Activated CD4-positive, alpha-beta T cell treated with anti-CD3 and anti-CD28 coated beads, Interleukin-2, amount 10 ng/mL, durations not matched to agents 24 days and 14 days (primary cell): ENCODE measurements at places on chromosomes 3 and 15. TPM values are rescaled to one million over a fixed set of nuclear protein-coding genes. Genes with fewer than 3 reads are reported as not detected.

The FBXL22 gene
- total RNA-seq: 0.80 and 1.3 TPM in 2 replicates

The OR5K2 gene
- total RNA-seq: not detected in 2 replicates

GRCh38 chr3:111763001-111763471 lies 96.0 kb upstream of the PHLDB2 start:
- H3K4me1 ChIP-seq: peaks cover 2% of the 10 kb centered on the region
- no peak overlapping the region for H3K27ac ChIP-seq
- H3K27me3 ChIP-seq: no peaks in the 10 kb centered on the region
- no peak overlapping the region for H3K4me3 ChIP-seq
- no peak for DNase-seq

GRCh38 chr3:188760408-188760807 lies 411.4 kb upstream of the TPRG1 start:
- H3K27me3 ChIP-seq: no peaks in the 10 kb centered on the region
- peaks cover 5% of the 10 kb centered on the region for H3K36me3 ChIP-seq
- no peak for DNase-seq
- no peaks in the 10 kb centered on the region for H3K4me1 ChIP-seq

DNA sequence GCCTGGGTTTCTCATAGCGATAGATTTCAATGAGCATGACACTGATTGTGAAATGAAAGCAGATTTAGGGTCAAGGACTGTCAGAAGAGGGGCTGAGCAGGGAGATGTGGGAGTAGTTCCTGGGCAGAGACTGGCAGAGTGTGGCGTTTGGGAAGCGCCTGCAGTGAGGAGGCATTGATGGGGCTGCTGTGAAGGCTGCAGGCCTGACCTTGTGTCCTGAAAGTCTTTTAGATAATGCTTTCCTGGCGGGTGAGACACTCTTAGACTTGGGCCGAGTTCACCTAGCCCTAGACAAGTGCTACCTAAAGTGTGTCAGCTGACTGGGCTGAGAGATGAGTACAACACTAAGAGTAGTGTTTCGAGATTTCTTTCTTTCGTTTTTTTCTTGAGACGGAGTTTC lies 20.7 kb downstream of the USP13 start:
- peaks cover 3% of the 10 kb centered on the region for H3K4me1 ChIP-seq
- no peaks in the 10 kb centered on the region for H3K36me3 ChIP-seq
- DNase-seq: no peak
- no peak overlapping the region for H3K4me3 ChIP-seq

- no peaks in the 10 kb centered on the region for H3K36me3 ChIP-seq
- H3K27me3 ChIP-seq: no peaks in the 10 kb centered on the region
- H3K4me3 ChIP-seq: no peak overlapping the region
- H3K4me1 ChIP-seq: no peaks in the 10 kb centered on the region
Measured at GRCh38 chr3:161941891-161942290, 445.3 kb downstream of the OTOL1 start.
